ENCODE measurements at places on chromosomes 2 and 18.

GRCh38 chr2:128401680-128402079, 83.0 kb upstream of the HS6ST1 start:
- no peak for DNase-seq

DNA sequence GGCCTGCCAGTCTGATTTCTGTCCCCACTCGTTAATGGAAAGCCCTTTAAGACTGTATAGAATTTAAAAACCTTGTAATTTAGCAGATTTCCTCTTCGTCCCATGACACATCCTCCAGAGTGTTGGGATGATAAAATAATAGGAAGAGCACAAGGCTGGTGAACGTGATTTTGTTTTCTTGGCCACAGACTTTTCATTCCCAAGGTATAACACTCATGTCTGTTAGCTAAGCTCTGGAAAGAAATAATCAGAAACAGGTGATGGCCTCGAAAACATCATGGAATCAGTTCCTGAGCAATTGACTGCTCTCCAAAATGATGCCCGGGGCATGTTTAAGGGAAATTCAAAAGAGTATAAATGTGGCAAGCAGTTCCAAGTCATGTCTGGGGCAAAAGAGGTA, 337.8 kb upstream of the TCF4 start:
- DNase-seq: no peak

DNA sequence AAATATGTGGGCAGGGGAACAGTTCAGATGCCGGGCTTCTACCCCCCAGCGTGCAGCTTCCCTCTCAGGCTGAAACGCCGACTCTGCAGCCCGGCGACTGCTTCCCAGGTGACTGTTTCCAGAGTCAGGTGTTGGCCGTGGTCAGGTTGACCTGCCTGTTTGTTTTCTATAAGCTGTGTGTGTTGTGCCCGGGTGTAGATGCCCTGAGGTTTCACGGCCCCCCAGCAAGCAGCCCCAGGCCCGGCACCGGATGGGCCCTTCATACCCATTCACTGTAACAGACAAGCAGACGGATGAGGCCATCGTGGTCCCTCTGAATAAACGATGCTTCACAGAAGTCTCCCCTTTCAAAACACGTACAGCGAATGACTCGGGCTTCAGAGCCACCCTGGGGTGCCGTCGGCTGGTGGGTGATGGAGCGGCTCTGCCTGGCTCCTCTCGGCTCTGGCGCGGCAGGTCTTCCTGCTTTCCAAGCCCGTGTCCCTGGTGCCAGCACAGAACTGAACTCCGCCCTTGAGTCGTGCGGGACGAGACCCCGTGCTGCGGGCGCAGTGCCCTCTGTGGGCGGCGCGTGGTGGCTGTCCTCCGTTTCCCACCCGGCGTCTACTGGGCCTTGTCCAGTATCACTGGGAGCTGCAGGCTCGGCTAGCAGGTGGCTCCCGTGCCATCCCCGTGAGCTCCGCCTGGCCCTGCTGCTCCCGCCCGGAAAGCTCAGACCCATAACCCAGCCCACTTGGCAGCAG, 15.0 kb upstream of the KCNG2 start:
- DNase-seq: peak; percentile 67

DNA sequence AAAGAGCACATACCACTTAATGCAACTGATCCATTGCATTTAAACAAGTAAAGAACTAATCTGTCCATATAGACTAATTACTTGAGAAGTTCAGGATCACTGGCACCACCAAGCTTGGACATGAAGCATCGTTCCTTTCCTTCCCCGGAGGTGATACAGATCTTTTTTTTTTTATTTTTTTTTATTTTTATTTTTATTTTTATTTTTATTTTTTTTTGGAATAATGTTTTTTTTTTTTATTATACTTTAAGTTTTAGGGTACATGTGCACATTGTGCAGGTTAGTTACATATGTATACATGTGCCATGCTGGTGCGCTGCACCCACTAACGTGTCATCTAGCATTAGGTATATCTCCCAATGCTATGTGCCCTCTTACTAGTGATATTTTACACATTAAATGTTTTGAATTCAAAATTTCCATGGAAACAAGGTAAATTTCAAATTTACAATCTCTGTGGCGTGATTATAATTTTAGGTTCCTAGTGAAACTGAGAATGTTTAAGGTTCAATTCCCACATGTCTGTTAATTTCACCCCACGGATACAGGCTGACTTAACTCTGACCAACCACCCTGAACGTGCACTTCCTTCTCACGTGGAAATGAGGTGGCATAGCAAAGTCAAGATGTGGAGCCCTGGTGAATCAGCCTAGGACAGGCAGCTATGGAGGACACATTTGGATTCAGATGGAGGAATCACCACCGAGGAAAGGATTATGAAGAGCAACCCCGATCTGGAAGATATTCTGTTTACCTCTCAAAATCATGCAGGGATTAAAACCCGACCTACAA, 101.6 kb upstream of the THOC1 start:
- DNase-seq: no peak

GRCh38 chr2:204958371-204958770, 413.1 kb downstream of the PARD3B start:
- no peak for DNase-seq

DNA sequence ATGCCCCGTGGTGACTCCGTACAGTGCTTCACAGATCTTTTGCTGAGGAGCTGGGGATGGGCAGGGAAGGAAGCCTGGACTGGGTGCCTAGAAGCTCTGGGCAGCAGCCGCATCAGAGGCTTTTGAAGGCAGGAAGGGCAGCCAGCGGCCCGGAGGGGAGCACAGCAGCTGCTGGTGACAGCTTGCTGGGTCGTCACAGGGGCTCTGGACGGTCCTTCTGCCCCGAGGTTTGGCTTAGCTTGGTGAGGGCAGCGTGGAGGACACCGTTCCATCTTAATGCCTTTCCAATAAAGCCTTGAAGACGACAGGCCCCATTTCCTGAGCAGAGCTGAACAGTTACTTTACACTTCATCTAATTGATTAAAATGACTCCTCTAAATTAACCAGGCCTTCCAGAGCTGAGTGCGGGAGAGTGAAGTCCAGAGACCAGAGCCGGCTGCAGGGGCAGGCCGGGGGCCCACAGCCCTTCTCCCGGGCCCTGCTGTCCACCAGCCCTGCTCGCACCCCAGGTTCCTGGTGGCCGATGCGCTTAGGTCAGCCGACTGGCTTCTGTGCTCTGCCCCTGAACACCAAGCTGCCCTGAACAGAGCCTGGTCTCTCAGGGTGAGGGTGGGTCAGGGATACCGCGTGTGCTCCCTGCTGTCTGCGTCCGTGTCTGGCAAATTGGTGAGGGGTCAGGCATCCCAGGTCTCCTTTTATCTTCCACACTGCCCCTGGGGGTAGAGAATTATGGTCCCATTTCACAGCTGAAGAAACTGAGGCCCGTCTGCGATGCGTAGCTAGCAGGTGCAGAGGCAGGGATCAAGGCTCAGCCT, 43.5 kb downstream of the RRM2 start:
- no peak for DNase-seq

GRCh38 chr2:7835151-7835550, 846.7 kb upstream of the ID2 start:
- no peak for DNase-seq

DNA sequence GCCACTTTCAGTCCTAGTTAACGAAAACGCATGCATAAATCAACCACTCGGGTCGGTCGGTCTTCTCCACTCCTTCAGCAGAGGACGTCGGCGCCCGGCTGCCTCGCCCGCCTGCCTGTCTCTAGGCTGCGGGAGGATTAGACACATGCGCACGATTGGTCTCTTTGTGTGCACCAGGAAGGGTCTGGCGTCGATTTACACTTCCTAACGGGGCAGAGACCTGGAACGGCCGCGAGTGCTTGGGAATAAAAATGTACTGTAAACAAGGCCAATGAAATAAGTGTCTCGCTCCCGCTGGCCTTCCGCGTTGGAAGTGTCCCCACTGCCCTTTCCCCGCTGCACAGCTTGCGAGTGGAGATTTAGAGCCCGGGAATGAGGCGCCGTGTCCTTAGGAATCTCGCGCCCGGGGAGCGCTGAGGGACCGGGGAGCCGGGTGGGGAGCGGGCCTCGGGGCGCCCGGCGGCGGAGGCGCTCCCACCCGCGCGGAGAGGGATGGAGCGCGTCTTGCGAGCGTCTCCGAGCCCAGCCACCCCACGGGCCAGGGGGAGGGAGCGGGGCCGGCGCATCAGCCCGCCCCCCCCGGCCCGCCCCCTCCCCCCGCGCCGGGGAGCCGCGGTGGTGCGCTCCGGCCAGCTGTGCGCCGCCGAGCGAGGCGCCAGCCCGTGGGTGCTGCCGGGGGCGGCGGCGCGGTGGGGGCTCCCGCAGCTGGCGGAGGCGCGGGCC, at the start of gene DOK6:
Gene DOK6 (plus strand): TSS at position 636 of the 723 bp plus-strand sequence.
- DNase-seq: peak; percentile 86

- no peak for DNase-seq
Observed at GRCh38 chr18:71028285-71028762, 739.5 kb downstream of the SOCS6 start.

GRCh38 chr2:82853299-82853698, 1605.8 kb downstream of the SUCLG1 start:
- peak; percentile 10 for DNase-seq

DNA sequence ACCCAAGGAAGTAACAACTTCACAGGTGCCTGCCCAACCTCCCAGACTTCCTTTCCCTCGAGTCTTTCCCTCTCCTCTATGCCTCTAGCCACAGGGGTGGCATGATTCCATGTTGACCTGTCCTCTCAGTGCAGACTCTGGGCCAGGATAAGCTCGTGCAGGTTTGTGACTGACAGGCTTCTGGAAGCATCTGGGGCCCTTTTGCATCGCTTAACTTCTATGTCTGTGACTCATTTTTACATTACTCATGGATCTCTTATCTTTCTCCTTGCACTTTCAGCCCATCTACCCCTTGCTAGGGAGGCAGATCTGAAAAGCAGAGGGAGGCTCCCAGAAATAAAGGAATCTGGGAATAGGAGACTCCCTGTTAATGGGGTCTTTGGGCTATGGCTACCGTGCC, 98.5 kb upstream of the RIOK3 start:
- no peak for DNase-seq

DNA sequence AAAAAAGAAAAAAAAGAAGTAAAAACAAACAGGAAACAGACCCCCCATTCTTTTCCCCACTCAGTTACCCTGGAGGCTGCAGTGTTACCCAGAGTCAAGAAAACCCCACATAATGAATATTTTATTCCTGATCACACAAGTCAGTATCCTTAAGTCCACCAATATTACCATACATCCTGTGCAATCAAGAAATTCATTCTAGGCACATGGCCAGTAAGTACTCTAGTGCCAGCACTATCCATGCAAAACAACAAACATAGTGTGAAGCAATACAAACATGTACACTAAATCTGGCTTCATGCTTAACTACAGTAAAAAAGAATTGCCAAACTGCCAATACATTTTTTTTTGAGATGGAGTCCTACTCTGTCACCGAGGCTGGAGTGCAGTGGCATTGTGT, 111.6 kb downstream of the FAM168B start:
- DNase-seq: no peak

- no peak for DNase-seq
Observed at GRCh38 chr2:184498936-184499335, 99.4 kb upstream of the ZNF804A start.

- DNase-seq: no peak
Observed at GRCh38 chr2:179701524-179702110, 159.8 kb downstream of the ZNF385B start.

DNA sequence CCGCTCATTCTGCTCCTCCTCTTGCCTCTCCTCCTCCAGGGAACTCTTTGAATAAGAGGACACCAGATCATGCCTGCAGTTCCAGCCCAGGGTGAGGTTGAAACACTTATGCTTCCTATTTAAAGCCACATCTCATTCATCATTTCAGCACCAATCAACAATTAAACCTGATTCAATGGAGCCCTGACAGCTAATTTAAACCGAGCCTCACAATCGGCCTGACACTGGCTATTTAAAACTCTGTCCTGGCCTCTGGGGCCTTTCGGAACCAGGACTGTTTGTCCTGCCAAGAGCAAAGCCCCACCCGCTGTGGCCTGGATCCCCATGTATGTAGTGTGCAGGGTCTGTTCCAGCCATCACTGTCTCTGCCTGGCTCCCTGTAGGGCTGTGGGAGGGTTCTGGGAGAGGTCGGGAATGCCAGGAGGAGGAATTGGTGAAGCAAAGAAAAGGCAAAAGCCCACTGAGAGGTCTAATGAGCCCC, 97.4 kb downstream of the MCFD2 start:
- DNase-seq: peak; percentile 86

DNA sequence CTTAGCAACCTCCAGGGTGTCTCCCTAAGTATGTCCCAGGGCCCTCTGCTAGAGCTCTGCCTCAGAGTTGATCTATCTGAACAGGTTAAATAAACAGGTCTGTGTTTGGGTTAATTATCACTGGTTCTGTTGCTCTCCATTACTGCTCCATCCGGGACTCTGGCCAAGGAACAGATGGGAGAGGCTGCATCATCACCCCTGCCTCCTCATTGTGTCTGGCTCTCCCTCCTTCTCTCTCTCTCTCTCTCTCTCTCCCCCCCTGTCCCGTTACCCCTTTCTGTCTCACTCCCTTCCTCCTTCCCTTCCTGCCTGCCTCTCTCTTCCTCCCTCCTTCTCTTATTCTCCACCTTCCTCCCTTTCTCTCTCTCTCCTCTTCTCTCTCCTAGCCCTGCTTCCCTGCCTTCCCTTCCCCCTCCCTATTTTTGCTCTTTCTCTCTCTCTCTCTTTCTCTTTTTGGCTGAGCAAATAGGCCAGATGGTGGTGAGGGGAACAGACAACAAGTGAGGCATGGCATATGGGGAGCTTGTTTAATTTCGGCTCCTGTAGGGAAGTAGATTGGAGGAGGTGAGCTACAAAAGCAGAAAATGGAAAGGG, 62.1 kb downstream of the SETBP1 start:
- DNase-seq: no peak

- DNase-seq: no peak
Observed at GRCh38 chr2:57218206-57218605, 828.4 kb upstream of the VRK2 start.

GRCh38 chr2:127158614-127159290, 51.8 kb upstream of the BIN1 start:
- DNase-seq: peak; percentile 11

DNA sequence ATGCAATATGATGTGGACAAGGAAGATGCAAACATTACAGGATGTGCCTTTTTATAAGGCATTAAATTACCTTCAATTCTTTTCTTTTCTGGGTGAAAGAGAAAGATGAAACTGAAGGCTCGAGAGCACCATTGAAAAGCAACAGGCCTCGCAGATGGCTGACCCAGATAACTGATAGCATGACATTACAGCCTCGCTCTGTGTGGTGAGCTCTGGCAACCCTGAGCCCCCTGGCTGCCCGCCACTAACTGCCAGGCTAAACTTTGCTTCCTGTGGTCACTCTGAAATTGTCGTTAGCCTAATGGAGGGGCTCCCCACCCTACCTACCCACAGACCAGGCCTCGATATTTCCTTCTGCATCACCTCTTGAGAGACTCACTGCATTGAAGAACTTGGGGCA, 516.8 kb upstream of the FANCL start:
- DNase-seq: no peak

GRCh38 chr2:236169741-236170589, 1.8 kb upstream of the GBX2 start:
- no peak for DNase-seq

- peak; percentile 57 for DNase-seq
Observed at GRCh38 chr2:75640621-75641121, 5.9 kb upstream of the MRPL19 start.
